Stimulated activated CD4-positive, alpha-beta T cell treated with anti-CD3 and anti-CD28 coated beads, Interleukin-15, amount 100 ng/mL, for 1 hour (primary cell): ENCODE measurements at places on chromosomes 2 and 18.

- DNase-seq: peak; percentile 67
These were observed 62.1 kb upstream of the REL start for GRCh38 chr2:60819155-60819862.

- DNase-seq: no peak
These were observed 80.6 kb upstream of the ZFP36L2 start for GRCh38 chr2:43307046-43307445.

DNA sequence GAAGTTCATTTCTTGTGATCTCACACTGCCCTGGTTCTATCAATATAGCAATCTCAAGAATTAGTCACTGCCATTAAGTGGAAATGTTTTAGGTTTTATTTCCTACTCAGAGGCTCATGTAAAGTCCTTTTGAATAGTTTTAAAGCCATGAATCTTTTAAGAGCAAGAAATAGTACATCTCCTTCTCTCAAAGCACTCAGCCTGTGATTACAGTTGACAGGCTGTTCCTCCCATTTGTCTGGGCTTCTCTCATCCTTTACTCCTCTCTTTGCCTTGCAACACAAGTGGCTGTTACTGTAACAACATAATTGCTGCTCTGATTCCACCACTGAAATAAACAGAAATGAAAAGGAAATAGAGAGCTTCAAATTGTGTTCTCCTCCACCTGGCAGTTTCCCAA is 18.4 kb downstream of the GRP start:
- no peak for DNase-seq

DNA sequence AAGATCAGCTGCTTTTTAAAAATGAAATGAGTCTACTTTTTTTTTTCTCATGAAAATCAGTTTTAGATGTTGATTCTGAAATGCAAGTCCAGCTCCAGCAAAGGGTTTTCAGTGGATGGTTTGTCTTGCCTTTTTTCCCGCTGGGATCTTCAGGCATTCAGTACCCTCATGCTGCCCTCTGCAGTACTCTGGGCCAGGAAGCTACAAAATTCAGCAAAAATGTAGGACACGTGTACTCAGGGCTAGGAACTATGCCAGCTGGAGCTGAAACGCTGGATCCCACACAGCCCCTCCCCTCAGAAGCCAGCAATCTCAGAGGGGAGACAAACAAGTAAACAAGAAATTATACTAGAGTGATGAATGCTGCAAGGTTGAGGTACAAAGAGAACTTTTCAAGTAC is 97.3 kb downstream of the MMADHC start:
- DNase-seq: no peak

DNA sequence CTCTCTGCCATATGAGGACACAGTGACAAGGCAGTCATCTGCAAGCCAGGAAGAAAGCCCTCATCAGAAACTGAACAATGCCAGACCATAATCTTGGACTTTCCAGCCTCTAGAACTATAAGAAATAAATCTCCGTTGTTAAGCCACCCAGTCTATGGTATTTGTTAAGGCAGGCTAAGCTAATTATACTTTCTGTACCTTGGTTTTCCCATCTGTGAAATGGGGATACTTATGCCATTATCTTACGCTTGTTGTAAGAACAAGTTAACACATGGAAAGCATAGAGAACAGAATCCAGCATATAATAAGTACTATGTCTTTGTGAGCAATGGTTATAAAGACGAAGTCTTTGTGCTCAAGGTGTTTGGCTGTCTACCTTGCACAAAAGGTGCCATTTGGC is 8.3 kb upstream of the ADD2 start:
- DNase-seq: no peak

DNA sequence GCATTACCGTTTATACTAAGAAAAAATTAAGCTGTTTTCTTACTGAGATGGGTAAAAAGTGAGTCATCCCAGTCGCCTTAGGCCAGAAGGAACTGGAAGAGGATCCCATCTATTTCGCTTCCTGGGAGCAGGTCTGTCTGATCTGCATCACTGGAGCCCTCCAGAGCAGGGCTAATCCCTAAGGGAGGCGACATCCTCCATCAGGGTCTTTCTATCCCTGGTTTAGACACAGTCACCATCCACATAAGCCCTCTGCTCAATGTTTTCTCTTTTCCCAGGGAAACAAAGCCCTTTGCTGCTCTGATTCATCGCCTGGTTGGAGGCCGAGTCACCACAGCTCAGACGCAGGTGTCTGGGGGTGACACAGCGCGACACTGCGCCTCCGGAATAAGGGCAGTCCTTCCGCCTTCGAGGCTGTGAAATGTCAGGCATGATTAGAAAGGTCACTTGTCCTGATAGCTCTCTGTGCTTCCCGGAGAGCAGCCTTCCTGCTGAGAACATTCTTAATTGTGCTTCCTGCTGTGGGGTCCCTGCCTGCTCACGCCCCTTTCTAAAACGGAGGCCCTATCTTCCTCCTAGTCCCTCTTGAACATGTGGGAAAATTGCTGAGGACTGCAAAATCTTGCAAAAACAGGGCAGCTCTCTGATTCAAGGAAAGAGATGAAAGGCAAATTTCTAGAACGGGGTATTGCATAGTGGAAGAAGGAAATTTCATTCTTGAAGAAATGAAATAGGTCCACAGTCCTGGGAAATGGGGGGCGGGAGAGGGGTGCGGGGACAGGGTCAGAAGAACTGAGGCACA is 56.3 kb downstream of the MARCHF4 start:
- DNase-seq: no peak

- DNase-seq: no peak
These were observed 695.6 kb upstream of the GCFC2 start for GRCh38 chr2:76406134-76406855.

DNA sequence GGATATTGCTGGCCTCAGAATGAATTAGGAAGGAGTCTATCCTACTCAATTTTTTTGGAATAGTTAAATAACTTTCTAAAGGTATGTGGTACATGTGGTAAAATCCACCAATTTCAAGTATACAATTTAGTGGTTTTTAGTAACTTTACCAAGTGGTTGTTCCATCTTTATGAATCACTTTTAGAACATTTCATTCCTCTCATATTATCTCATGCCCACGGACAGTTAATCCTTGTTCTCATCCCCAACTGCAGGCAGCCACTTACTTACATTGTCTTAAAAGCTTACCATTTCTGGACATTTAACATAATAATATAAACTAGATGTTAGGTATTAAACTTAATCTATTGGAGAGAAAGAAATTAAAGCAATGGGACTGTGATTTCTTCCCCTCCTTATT is 146.3 kb upstream of the ZC3H15 start:
- DNase-seq: no peak

DNA sequence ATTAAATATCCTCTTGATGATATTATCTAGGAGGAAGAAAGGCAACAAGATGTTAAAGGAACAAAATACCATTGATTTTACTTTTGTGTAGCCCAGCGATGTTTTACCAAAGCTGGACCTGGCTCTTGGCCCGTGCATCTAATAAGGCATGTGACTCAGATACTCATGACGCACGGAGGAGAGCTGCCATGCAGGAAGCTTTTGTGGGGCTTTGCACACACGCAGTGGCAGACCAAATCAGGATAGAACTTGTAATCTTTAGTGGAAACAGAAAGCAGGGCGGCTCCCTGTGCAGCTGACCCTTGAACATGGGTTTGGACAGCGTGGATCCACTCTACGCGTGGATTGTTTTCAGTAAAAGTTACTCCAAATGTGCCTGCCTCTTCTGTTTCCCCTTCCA is 190.0 kb downstream of the NAPG start:
- DNase-seq: no peak

DNA sequence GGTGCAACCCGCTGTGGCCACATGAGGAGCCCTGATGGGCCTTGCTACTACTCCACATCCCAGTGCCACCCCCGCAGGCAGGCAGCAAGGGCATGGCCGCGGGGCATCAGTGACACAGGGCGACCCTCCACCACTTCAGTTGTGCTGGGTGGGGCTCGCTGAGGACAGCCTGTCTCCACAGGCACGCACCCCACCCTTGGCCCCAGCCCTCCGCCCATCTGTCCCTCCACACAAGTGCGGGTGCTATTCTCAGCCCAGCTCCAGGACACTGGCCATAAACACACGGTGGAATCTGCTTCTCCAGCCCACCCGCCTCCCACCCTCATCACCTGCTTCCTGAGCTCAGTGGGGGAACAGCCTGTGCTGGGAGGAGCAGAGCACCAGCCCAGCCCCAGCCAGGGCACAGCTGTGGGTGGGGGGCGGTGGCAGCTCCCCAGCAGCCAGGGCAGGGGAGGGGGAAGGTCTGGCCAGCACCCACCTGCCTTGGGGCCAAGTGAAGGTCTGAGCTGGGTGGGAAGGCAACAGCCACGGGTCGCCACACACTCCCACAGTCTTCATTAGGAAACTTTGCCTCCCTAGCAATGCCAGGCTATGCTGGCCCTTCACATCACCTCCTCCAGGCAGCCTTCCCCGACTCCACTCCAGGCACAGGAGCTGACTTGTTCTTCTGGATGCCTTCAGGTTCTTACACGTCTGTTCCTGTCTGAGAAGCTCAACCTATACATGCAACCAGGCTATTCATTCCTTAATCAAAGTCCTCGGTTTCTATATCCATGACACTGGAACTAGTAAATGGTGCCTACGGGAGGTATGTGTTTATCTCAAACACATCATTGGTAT is 16.5 kb downstream of the BIN1 start:
- DNase-seq: no peak
